ENCODE measurements at places on chromosomes 12 and 14. TPM values are rescaled to one million over a fixed set of nuclear protein-coding genes. Genes with fewer than 3 reads are reported as not detected.

GRCh38 chr12:95874452-95874851, 15.7 kb downstream of the SNRPF start:
- no peak for DNase-seq

GRCh38 chr14:87002776-87003175, 990.2 kb downstream of the GALC start:
- no peak for DNase-seq

GRCh38 chr14:36942522-36943245, 229.7 kb downstream of the SLC25A21 start:
- DNase-seq: no peak

GRCh38 chr12:46303039-46303666, 34.3 kb upstream of the SLC38A1 start:
- DNase-seq: peak; percentile 60

Gene ETV6
- 19.9 TPM for total RNA-seq

Gene BDKRB1
- 4.4 TPM for total RNA-seq

Gene OR9K2
- total RNA-seq: not detected

Gene HCAR1
- not detected for total RNA-seq

Gene CACNA2D4
- 6.5 TPM for total RNA-seq
